ENCODE measurements at places on chromosomes 3 and 15. TPM values are rescaled to one million over a fixed set of nuclear protein-coding genes. Genes with fewer than 3 reads are reported as not detected.
A peak's percentile ranks its signal among the peaks of the same experiment; 100 is the strongest.

- no peak overlapping the region for H3K27ac ChIP-seq
- peaks cover 7% of the 10 kb centered on the region for H3K4me1 ChIP-seq
- peaks cover 5% of the 10 kb centered on the region for H3K27me3 ChIP-seq
- DNase-seq: no peak
Measured at GRCh38 chr3:49173116-49173791, 1.9 kb downstream of the KLHDC8B start.

- H3K36me3 ChIP-seq: no peaks in the 10 kb centered on the region
- H3K27me3 ChIP-seq: no peaks in the 10 kb centered on the region
- no peak for DNase-seq
Measured at GRCh38 chr3:61134532-61134931, 116.7 kb downstream of the FHIT start.

DNA sequence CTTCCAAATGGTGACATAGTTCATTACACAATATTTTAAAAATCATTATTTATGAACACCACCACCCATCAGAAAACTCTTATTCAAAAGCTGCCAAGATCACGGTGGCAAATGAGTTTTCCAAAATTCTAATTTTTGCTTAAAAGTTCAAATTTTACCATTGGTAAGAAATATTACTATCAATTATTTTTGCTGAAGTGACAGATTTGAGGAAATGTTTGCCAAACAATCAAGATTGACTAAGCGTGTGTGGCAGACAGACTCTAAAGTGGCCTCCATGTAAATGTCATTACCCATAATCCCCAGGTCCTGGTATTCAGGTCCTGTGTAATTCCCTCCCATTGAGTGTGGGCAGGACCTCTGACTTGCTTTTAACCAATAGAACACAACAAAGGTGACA is 35.0 kb downstream of the ZNF280D start:
- no peaks in the 10 kb centered on the region for H3K27me3 ChIP-seq
- DNase-seq: no peak
- H3K4me3 ChIP-seq: no peak overlapping the region
- H3K4me1 ChIP-seq: peaks cover 8% of the 10 kb centered on the region

DNA sequence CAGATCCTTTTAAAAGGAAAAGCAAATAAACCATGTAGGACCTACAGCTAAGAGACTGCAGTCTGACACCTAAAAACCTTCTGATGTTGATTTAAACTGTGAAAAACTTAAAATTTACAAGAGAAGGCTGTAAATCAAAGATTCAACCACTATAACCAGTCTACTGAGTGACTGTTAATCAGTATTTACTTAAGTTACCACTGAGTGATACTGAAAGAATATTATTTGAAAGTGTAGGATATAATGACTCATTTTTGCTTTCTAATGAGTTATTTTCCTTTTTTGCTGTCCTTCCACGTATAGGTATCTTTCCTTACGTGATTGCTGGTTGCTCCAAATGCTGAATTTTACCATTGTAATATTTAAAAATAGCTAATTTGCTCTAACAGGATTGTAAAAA is 44.6 kb downstream of the RFX7 start:
- no peak overlapping the region for H3K27ac ChIP-seq
- no peaks in the 10 kb centered on the region for H3K27me3 ChIP-seq
- no peak overlapping the region for H3K4me3 ChIP-seq
- no peak for DNase-seq
- H3K36me3 ChIP-seq: peaks cover 2% of the 10 kb centered on the region

The TRPC1 gene
- 5.1 TPM for total RNA-seq

GRCh38 chr3:11554236-11554610 is 89.5 kb downstream of the VGLL4 start:
- H3K4me3 ChIP-seq: no peak overlapping the region
- no peaks in the 10 kb centered on the region for H3K36me3 ChIP-seq
- H3K27me3 ChIP-seq: no peaks in the 10 kb centered on the region
- no peak for DNase-seq

DNA sequence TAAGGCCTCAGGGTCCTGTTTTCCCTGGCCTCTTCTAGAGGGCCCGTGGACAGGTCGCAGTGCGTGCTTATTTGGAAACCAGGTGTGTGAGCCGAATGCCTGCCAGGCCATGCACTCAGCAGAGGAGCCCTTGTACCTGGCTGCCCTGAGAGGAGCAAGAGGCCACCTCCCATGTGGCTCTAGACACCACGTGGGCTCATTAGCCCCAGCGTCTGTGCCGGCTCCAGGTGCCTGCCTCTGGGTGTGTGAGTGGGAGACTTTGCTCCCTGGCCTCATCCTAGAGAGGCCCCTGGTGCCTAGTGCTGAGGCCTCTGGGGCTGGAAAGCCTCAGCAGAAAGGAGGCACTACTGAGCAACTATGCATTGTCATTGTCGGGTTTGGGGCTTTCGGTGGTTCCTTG is 50.4 kb downstream of the KLF13 start:
- DNase-seq: no peak
- no peaks in the 10 kb centered on the region for H3K27me3 ChIP-seq
- H3K4me1 ChIP-seq: peaks cover 26% of the 10 kb centered on the region
- H3K27ac ChIP-seq: peak overlapping the region; percentile 74
- H3K4me3 ChIP-seq: no peak overlapping the region

- no peaks in the 10 kb centered on the region for H3K27me3 ChIP-seq
- H3K4me3 ChIP-seq: no peak overlapping the region
- H3K4me1 ChIP-seq: peaks cover 16% of the 10 kb centered on the region
- peak overlapping the region; percentile 63 for H3K27ac ChIP-seq
- no peaks in the 10 kb centered on the region for H3K36me3 ChIP-seq
Measured at GRCh38 chr3:51722362-51722761, 15.5 kb downstream of the GRM2 start.

- H3K36me3 ChIP-seq: peaks cover 4% of the 10 kb centered on the region
- H3K27ac ChIP-seq: peak overlapping the region; percentile 49
- no peak for DNase-seq
- H3K27me3 ChIP-seq: peaks cover 76% of the 10 kb centered on the region
Measured at GRCh38 chr3:137131081-137131480, 173.3 kb downstream of the IL20RB start.

GRCh38 chr3:194812176-194812575 is 126.5 kb downstream of the FAM43A start:
- H3K27ac ChIP-seq: no peak overlapping the region
- H3K4me1 ChIP-seq: no peaks in the 10 kb centered on the region
- no peak for DNase-seq
- no peaks in the 10 kb centered on the region for H3K36me3 ChIP-seq
- H3K4me3 ChIP-seq: no peak overlapping the region

DNA sequence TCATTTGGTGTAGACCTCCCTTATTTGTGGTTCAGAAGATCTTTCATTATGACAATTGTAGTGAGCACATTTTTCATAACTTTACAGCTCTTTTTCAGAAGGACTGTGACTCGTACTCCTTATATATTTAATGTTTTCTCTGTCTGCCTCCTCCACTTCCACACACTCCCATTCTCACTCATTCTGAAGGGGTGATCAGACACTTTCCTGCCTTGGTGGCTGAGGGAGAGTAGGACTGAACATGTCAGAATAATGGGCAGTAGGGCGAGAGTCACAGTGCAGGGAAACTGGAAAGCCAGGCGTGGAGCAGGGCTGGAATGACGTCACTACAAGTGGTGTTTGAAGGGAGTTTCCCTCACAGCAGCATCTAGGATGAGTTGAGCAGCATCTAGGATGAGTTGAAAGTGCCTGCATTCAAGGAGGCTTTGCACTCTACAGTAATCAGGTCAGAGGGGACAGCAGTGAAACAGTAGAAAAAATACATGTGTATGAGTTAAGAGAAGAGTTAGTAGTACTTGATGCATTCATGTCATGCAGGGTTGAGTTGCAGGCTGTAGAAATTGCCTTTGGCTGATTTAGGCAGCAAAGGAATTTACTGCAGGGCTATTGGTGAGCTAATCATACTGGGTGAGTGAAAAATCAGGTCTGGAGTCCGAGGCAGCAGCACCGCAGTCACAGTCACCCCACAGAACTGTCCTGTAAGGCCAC is 36.3 kb upstream of the FBXL22 start:
- no peak overlapping the region for H3K4me3 ChIP-seq
- no peak for DNase-seq

The OIP5 gene
- not detected for total RNA-seq

- H3K4me1 ChIP-seq: no peaks in the 10 kb centered on the region
- peaks cover 55% of the 10 kb centered on the region for H3K27me3 ChIP-seq
- no peaks in the 10 kb centered on the region for H3K36me3 ChIP-seq
- H3K27ac ChIP-seq: no peak overlapping the region
- no peak overlapping the region for H3K4me3 ChIP-seq
- no peak for DNase-seq
Measured at GRCh38 chr15:81752546-81752942, 293.3 kb downstream of the MEX3B start.

DNA sequence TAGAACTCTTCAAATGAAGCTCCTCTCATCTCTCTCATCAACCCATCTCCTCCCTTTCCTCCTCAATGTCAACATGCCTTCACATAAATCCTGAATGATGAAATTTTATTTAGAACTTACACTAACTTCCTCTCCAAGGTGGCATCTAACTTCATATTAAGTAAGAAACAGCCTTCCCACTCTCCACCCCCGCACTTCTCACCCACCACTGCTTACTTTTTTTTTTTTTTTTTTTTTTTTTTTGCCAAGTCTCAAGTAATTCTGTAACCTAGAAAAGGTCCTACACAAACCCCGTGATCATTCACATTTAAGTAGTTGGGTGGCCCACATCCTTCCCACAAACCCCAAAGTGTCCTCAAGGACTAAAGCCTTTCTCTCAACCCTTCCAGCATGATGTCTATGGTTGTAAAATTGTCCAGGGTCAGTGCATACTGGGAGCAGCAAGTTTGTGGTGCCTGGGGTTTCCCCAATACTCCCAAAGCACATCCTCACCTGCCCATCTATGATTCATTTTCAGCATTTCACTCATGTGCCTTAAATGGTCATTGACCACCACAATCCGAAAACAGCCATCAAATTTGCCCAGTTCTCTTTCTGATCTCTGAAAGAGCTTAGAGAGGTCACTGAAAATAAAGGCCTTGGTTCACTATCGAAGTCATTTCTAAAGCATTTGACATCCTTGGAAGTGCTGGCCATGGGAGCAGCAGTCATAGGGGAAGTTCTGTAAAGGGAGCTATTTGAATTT is 47.2 kb downstream of the CD86 start:
- no peak for DNase-seq
- H3K4me1 ChIP-seq: peaks cover 19% of the 10 kb centered on the region
- no peaks in the 10 kb centered on the region for H3K27me3 ChIP-seq

The CRABP1 gene
- not detected for total RNA-seq

GRCh38 chr3:37489355-37489754 is 315.0 kb upstream of the LRRFIP2 start:
- no peaks in the 10 kb centered on the region for H3K36me3 ChIP-seq
- no peak for DNase-seq
- no peak overlapping the region for H3K4me3 ChIP-seq
- H3K27ac ChIP-seq: no peak overlapping the region

The CELSR3 gene
- total RNA-seq: 6.0 TPM

GRCh38 chr15:34336231-34336990 is 1.2 kb downstream of the SLC12A6 start:
- H3K4me1 ChIP-seq: peaks cover 41% of the 10 kb centered on the region
- no peak for DNase-seq
- H3K27me3 ChIP-seq: no peaks in the 10 kb centered on the region

The RBP2 gene
- total RNA-seq: not detected

The PTH1R gene
- total RNA-seq: not detected

The GCSAM gene
- 14.2 TPM for total RNA-seq

DNA sequence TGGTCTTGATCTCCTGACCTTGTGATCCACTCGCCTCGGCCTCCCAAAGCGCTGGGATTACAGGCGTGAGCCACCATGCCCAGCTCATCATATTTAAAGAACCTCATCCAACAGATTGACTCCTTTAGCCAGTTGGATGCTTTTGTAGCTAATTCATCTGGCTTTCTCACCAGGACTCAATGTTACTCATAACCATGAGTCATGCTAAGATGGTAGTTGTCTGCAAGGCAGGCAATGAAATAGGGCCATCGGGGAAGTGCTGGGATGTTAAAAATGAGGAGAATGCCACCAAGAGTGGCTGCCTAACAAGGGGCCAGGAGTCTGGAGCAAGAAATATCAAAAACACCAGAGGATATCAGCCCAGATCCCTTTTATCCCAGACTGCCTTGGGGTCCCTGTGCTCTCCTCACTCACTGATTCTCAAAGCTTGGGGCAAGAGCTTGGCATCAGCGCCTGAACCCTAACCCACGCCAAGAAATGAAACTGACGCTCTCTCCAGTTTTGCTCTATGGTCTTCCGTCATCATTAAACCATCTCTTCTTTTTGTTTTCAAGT is 7.4 kb upstream of the PCOLCE2 start:
- H3K4me1 ChIP-seq: no peaks in the 10 kb centered on the region
- peaks cover 37% of the 10 kb centered on the region for H3K27me3 ChIP-seq
- no peak overlapping the region for H3K4me3 ChIP-seq
- H3K27ac ChIP-seq: no peak overlapping the region

DNA sequence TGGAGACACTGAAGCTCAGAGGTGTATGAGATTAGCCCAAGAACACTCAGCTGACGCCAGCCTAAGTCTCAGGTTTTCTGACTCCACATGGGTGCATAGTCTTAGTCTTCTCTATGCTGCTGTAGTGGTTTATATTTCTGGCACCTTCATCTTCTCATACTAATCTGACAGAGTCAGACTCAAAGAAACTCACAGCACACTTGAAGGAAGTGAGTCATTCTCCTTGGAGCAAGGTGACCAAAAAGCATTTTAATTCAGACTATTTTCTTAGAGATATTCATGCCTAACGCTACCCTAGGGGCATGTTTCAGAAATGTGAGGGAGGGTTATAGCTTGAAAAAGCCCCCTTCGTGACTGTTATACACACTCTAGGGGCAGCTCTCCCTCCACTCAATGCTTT is 775.3 kb upstream of the ARPP21 start:
- DNase-seq: no peak
- no peak overlapping the region for H3K4me3 ChIP-seq
- no peaks in the 10 kb centered on the region for H3K36me3 ChIP-seq
- H3K27ac ChIP-seq: no peak overlapping the region

- peaks cover 48% of the 10 kb centered on the region for H3K27me3 ChIP-seq
- DNase-seq: no peak
- H3K4me3 ChIP-seq: no peak overlapping the region
- H3K36me3 ChIP-seq: no peaks in the 10 kb centered on the region
- no peaks in the 10 kb centered on the region for H3K4me1 ChIP-seq
- H3K27ac ChIP-seq: no peak overlapping the region
Measured at GRCh38 chr15:57540211-57540610, 51.5 kb upstream of the MYZAP start.

The TLR9 gene
- total RNA-seq: not detected

- no peak overlapping the region for H3K4me3 ChIP-seq
- H3K27ac ChIP-seq: no peak overlapping the region
Measured at GRCh38 chr3:175916191-175916934, 1057.2 kb downstream of the NAALADL2 start.

- no peaks in the 10 kb centered on the region for H3K4me1 ChIP-seq
- peaks cover 16% of the 10 kb centered on the region for H3K27me3 ChIP-seq
- H3K36me3 ChIP-seq: no peaks in the 10 kb centered on the region
- no peak overlapping the region for H3K4me3 ChIP-seq
- no peak for DNase-seq
- no peak overlapping the region for H3K27ac ChIP-seq
Measured at GRCh38 chr15:94671858-94672532, 440.6 kb downstream of the MCTP2 start.

The SPTBN5 gene
- 1.9 TPM for total RNA-seq
